NCI-H2029 treated with DMSO at 0.1 percent for 48 hours (cell line): ENCODE measurements at places on chromosomes 5 and 9.
A peak's percentile ranks its signal among the peaks of the same experiment; 100 is the strongest.

GRCh38 chr5:82820961-82821845 is 256.0 kb downstream of the TMEM167A start:
- no peak for DNase-seq

GRCh38 chr9:124964604-124965003 is 23.7 kb upstream of the GOLGA1 start:
- no peak for DNase-seq

- no peak for DNase-seq
Observed at GRCh38 chr5:92401492-92401891, 1018.4 kb upstream of the ARRDC3 start.

GRCh38 chr5:93600409-93601070 is 17.5 kb downstream of the NR2F1 start:
- no peak for DNase-seq

GRCh38 chr5:148125641-148126040 is 42.7 kb upstream of the SPINK14 start:
- no peak for DNase-seq

DNA sequence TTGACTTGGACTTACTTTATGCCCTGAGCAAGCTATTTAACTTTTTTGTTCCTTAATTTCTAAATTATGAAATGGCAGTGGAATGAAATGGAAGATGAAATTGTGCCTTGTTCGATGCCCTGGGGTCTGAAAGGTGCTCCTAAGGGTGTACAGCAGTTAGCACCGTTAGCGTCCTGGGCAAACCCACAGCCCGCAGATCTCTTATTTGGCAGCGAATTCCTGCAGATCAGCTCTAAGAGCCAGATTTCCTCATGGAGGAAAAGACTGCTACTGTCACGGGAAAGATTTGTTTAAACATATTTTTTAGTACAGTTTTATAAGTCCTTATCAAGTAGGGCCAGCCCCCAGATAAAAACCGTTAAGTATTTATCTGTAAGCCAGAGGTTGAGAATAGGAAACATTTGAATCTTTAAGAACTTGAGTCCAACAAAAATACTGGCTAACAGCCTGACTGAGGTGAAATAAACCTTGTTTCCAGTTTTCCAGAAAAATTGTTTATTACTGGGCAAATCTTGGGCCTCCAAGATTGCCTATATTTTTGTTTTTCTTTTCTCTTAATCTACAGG is 216.5 kb upstream of the DMRT1 start:
- no peak for DNase-seq

GRCh38 chr5:151258201-151258611 is 5.2 kb downstream of the GM2A start:
- no peak for DNase-seq

DNA sequence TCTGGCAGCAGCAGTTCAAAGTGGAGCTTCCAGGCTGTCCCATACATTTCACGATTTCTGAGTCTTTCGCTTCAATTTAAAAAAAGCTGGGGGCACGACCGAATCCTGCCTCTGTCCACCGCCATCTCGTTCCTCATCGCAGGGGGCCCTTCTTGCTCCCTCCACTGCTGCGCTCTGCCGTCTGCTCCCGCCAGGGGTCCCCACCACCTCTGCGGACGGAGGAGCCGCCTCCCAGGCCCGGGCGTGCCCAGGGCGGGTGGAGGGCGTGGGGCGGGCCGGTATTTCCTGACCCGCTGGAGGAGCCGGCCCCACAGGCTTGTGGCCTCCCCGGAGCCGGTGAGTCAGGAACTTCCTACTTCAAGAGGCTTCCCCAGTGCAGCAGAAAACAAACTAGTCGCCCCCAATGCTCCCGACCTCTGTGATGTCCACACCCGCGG is 50.4 kb downstream of the USP20 start:
- peak; percentile 54 for DNase-seq

DNA sequence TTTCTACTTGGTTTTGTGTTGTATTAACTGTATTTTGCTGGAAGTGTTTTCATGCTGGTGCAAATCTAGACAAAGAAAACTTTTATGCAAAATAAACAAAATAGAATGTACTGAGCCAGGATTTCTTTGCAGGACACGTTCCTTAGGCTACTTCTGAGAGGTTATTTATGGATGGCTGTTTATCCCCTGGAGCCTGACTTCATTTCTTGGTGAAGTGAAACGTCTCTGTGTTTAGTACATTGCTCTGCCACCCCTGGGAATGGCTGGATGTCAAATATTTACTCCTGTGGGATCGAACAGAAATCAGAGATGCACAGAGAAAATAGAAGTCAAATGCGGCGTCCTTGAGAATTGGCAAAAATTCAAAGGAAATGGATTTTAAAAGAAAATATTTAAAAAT is 327.1 kb upstream of the MPDZ start:
- DNase-seq, result no peak

DNA sequence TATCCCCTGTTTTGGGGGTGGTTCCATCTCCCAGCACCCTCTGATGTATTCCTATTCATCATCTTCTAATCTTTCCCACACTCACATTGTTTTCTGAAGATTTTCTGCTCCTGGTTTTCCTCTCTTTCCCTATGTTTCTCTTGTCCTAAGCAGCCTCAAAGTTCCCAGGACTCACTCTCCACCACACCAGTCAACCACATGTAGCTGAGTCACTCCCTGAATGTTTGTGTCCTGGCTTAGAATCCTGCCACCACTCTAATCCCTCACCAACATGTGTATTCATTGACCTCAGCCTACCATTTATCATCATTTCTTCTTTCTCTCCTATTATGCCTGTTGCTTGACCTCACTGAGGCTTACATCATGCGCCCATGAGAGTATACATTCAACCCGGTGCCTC is 282.4 kb upstream of the ADAMTS16 start:
- DNase-seq, result no peak

DNA sequence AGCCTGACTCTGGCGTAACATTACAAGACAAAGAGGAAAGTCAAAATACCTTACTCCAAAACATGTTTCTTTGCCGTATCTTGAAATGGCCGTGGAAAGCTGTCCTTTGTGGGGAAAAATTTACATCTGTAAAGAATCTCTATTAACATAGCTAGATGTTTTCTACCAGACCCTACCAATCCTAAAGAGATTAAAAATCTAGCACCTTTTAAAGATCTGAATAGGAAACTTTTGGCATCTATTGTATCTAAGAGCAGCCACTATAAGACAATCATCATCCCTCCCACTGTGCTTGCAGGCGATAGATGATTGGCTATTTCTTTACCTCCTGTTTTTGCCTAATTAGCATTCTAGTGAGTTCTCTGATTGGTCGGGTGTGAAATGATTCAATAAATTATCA is 82.5 kb upstream of the SNCAIP start:
- DNase-seq, result no peak

DNA sequence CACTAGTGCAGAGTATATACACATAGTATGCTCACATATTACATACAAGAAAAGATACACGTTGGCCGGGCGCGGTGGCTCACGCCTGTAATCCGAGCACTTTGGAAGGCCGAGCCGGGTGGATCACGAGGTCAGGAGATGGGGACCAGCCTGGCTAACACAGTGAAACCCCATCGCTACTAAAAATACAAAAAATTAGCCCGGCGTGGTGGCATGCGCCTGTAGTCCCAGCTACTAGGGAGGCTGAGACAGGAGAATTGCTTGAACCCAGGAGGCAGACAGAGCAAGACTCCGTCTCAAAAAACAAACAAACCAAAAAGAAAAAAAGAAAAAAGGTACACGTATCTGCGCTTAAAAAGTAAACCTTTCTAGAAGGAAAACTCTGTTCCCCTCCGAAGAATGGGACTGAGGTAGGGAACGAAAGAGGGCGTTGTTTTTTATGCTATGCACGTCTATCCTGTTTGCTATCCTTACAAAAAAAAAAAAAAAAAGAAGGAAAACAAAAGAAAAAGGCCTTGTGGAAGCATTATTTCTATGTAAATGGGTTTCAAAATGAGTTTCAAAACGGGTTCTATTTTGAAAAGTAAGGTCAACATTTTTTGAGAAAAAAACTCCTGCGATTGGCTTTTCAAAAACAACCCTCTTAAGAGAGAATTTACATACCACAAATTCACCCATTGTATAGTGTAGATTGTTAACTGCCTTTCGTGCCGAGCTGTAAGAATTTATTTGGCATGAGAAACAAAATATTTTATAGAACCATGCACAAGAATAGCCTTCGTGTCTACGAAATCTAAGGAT is 1.2 kb downstream of the AK3 start:
- DNase-seq, result no peak

GRCh38 chr5:122295138-122295537 is 16.9 kb upstream of the SNCAIP start:
- DNase-seq, result no peak

DNA sequence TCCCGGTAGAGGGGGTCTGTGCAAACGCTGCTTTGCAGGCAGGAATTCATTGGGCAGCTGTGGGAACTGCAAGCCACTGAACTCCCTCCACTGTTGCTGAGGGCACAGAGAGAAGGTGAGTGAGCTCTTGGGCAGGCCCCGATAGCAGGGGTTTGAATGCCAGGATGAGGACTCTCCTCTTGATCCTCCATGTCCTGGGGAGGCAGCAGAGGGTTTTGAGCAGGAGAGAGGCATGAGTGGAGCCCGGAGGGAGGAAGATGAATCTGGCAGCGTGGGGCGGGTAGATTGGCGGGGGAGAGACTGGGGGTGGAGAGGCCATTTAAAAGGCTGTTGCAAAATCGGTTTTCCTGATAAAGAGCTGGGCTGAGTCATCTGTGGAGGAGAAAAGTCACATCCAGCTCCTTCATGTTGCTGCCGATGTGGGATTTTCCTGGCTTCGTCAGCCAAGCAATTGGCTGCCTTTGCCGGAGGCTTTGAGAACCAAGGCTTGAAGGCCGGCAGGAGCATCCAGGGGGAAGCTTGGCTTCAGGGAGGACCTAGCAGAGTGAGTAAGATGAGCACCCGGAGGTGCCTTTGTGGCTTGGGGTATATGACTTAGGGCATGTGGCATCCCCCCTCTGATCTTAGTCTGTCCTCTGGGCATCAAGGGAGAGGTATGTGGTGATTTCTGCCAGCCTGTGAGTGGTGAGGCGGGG is at the start of gene SYNPO:
TSS of gene SYNPO (plus strand) at position 350 of the 695 bp plus-strand sequence. CDS start 7,616 bp downstream, outside the sequence.
- DNase-seq, result no peak

DNA sequence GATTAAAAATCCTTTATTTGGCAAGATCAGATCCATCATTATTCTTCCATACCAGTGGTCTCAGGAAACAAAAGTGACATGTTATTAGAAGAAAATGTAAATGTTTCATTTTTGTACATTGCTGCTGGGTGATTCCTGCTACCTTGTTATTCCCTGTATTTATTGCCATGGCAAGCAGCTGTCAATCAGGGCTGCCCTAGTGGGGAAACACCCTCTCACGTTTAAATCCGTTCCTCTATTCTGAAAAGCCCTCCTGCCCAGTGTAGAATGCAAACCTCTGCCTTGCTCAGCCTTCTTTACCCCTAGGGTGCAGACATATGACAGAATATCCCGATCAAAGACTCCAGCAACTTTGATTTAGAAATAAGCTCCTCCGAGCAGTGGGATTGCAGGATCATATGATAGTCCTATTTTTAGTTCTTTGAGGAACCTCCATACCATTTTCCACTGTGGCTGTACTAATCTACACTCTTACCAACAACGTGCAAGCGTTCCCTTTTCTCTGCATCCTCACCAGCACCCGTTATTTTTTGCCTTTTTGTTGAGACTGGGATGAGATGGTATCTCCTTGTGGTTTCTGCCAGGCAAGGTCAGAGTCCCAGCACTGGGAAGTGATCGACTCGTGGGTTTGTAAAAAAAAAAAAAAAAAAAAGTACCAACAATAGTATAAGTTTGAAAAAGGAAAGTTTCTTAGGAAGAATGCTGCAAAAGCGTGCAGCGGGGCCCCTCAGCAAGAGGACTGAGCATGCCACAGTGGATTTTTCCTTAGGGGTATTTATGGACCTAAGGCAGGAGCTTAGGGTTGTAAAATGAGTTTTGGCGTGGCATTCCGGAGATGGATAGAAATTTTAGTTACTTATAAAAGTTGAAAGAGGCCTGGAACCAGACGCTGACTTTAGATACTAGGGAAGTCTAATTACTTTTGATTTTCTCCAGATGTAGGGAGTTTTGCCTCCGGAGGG is 66.7 kb downstream of the HRH2 start:
- no peak for DNase-seq

DNA sequence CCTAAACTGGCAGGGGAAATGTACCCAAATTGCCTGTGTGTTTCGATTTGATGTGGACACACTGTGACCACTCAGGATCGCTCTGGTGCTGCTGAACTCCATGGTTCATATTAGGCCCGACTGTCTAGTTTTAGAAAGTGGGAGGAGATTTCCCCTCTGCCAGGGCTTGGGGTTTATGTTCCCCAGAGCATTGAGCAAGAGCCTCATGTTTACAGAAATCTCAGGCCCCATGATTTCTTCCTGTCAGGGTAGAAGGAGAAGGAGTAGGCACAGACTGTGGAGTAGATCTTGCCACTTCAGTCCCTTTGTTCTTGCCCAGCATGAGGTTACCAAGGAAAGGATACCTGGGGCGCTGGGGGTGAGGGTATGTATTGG is 40.8 kb upstream of the GLRX start:
- DNase-seq, result no peak

GRCh38 chr5:154302161-154302560 is 111.6 kb downstream of the GALNT10 start:
- no peak for DNase-seq

DNA sequence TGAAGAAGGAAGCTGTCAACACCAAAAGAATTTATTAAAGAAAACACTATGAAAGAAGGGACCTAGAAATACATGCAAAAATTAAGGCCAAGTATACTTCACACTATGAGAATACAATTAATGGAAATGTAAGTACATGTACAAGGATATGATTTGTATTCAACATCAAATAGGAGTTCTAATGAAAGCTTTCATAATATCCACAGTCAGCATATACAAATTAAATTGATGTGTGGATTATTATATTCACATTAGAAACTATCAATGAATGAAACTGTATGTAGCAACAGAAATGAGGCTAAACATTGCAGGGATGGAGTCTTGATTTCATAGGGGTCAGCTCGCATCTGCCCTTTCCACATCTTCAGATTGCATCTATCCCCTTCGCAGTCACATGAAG is 401.5 kb downstream of the CTNND2 start:
- no peak for DNase-seq

- no peak for DNase-seq
Observed at GRCh38 chr5:51398875-51399642, 15.8 kb downstream of the ISL1 start.

GRCh38 chr9:112348257-112349007 is 15.0 kb upstream of the PTBP3 start:
- DNase-seq, result peak; percentile 61

GRCh38 chr9:27600256-27600655 is 27.0 kb upstream of the C9orf72 start:
- no peak for DNase-seq

- DNase-seq, result no peak
Observed at GRCh38 chr5:180499684-180500083, 5.5 kb downstream of the CNOT6 start.

- no peak for DNase-seq
Observed at GRCh38 chr5:76393035-76393680, 9.9 kb upstream of the IQGAP2 start.
